Pulmonary artery endothelial cell (primary cell): ENCODE measurements at places on chromosomes 12 and 14.

- DNase-seq: peak; percentile 26
These were observed 228.1 kb upstream of the AMIGO2 start for GRCh38 chr12:47307680-47308399.

- DNase-seq: no peak
These were observed 38.9 kb upstream of the BDKRB2 start for GRCh38 chr14:96165493-96166436.

GRCh38 chr12:123788541-123788940 is 26.4 kb downstream of the DNAH10 start:
- no peak for DNase-seq

DNA sequence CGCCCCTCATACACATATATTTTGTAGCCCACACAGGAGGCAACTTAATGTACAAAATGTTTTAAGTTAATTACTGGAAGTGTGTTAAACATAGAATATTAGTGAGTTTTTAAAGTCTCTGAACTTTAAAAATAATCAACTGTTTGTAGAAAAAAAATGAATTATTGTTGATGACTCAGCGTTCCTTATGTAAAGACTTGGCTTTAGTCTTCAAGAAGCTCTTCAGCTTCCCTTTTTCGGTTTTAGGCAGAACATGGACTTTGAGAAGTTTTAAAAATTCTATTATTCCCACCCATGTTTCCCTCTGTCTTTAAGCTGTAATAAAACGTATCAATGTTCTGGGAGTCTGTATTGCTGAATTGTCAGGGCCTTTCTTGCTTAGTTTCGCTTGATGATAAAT is 269.5 kb downstream of the FBXL14 start:
- DNase-seq: no peak

GRCh38 chr12:105876396-105876927 is 262.3 kb downstream of the NUAK1 start:
- DNase-seq: no peak
